Aorta (tissue), 5 donors: ENCODE measurements at places on chromosomes 13 and 19. TPM values are rescaled to one million over a fixed set of nuclear protein-coding genes. Genes with fewer than 3 reads are reported as not detected.
A peak's percentile ranks its signal among the peaks of the same experiment; 100 is the strongest.

DNA sequence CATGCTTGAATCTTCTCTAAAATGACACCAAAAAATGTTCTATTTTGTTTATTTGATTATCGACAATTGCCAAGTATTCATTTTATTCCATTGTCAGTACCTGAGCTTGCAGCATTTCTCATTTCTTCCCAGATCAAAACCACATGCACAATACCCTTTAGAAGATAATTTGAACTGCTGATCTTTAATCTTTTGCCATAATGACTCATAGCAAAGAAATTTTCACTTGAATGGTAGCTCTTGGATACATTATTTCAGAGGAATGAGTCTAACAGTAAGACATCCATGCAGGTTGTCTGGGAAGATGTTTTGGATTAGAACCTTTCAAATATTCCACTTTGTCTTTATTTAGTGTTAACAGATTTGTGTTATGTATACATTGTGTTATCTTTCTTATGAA is 42.0 kb upstream of the RXFP2 start:
- DNase-seq, result no peak

DNA sequence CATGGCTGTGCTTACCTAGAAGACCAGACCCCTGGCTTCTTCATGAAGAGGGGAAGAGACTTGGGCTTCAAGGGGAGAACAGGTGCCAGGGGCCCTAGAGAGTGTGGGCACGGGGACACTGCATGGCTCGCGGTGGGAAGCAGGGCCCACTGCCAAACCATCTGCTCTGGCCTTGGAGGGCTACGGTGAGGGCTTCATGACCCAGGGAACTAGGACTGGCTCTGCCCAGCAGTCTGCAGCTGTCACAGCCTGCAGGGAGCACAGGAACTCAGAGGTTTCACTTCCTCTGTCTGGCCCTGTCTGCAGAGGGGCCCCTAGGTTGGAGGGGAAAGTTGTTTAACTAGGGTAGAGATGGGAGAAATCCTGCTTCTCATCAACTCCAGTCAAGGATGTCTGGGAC is 4.3 kb downstream of the ERCC1 start:
- peak; percentile 75 for DNase-seq

GRCh38 chr19:46478356-46478986 is 7.1 kb upstream of the PNMA8A start:
- DNase-seq, result peak; percentile 49

The CYP2F1 gene
- total RNA-seq, result not detected

The PLPP2 gene
- 3.1 TPM for total RNA-seq

The CADM4 gene
- 2.9 TPM for total RNA-seq

GRCh38 chr19:50565984-50566903 is 2.0 kb downstream of the LRRC4B start:
- no peak for DNase-seq

The CASP14 gene
- not detected for total RNA-seq

The ZNF69 gene
- 10.8 TPM for total RNA-seq

DNA sequence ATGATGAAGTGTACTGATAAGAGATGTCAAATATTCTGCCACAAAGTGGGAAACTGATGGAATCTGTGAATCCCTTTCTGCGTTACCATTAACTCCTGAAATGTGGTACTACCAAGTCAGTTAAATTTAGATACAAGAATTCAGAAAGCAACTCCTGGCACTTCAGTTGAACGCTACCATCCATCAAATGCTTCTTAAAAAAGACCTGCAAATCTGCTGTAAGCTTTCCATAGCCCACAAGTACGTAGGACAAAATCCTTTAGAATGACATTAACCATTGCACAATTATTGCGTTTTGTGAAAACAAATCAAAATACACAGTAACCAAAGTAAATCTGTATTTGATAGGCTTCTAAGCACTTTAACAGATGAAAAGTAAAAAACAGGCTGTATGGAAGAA is 5.4 kb downstream of the SMAD9 start:
- DNase-seq, result no peak

DNA sequence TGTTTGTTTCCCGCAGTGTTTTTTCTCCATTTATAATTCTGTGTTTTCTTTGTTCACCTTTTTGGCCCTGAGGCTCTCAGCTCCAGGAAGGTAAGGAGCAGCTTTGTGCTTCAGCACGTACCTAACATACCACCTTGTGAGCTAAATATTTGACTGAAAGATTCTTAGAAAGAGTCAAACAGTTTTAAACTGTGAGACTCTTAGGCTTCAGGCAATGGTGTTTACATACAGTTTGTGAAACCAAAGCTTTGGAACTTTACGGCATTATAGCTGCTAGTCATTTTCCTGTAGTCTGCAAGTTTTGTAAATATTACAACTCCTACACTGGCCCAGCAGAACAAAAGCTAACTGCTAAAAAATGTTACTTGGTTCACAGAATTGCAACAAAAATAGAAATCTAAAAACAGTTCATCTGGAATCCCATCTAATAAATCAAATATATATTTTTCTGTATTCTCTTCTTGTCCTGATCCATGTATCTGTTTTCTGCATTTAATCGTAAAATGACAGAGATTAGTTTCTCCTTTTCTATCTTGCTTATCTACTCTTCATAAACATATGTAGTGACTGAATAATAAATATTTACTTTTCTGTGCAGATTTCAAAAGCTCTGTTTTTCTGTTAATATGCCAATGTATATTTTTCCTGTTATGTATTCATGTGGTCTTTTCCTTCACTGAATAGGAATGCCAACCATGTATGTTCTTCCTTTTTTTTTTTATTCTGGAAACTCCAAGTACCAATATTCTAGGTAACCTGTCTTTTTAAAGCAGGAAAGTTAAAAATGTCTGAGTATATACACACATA is 38.8 kb upstream of the GPI start:
- no peak for DNase-seq

GRCh38 chr19:16566161-16566560 is 6.1 kb downstream of the SLC35E1 start:
- DNase-seq, result no peak
